ENCODE measurements at places on chromosomes 5 and 9. TPM values are rescaled to one million over a fixed set of nuclear protein-coding genes. Genes with fewer than 3 reads are reported as not detected.
A peak's percentile ranks its signal among the peaks of the same experiment; 100 is the strongest.

DNA sequence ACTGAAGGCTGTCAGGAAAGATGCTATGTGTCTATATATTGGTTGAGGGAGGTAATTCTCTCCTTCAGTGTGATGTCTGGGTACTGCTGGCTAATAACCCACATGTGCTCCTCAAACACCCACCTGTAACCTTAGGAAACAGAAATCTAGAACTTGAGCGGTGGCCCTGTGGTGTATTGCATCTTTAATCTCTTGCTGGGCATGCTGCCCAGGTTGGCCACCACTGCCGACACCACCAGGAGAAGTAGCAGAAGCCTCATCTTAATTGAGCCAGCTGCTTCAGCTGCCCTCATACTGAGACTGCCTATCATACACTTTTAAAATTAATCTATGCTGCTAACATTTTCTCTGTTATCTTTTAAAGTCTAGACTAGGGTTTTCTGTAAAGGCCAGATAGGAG lies 103.5 kb upstream of the C5orf63 start:
- no peak overlapping the region for H3K27ac ChIP-seq
- H3K4me1 ChIP-seq: no peaks in the 10 kb centered on the region
- H3K36me3 ChIP-seq: no peaks in the 10 kb centered on the region
- no peak for DNase-seq
- no peaks in the 10 kb centered on the region for H3K27me3 ChIP-seq

GRCh38 chr9:89810431-89810830 lies 205.6 kb downstream of the GADD45G start:
- H3K4me1 ChIP-seq: no peaks in the 10 kb centered on the region
- H3K36me3 ChIP-seq: no peaks in the 10 kb centered on the region
- no peak overlapping the region for H3K4me3 ChIP-seq
- no peak for DNase-seq
- no peaks in the 10 kb centered on the region for H3K27me3 ChIP-seq

- no peaks in the 10 kb centered on the region for H3K4me1 ChIP-seq
- DNase-seq: no peak
- peaks cover 11% of the 10 kb centered on the region for H3K36me3 ChIP-seq
- no peaks in the 10 kb centered on the region for H3K27me3 ChIP-seq
These were observed 119.6 kb downstream of the DROSHA start for GRCh38 chr5:31412324-31412723.

DNA sequence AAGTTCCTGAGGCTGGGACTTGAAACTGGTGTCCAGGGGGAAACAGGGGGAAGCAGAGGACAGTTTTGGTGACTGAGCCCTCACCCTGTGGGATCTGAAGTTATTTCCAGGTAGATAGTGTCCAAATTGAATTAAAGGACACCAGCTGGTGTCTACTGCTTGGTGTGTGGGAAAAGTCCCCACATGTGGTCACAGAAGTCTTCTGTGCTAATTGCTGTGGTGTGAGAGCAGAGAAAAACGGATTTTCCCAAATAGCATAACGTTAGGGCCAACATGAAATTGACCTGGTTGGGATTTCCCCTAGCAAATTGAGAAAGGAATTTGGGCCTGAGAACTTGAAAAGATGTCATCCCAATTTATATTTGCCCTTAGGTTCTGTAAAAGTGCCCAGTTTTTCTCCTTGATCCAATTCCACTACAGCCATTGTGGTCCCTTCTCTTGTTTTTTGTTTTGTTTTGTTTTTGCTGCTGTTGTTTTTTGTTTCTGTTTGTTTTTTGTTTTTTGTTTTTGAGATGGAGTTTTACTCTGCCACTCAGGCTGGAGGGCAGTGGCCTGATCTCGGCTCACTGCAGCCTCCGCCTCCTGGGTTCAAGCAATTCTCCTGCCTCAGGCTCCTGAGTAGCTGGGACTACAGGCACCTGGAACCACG lies 5.6 kb upstream of the STARD4 start:
- no peaks in the 10 kb centered on the region for H3K36me3 ChIP-seq
- H3K4me1 ChIP-seq: no peaks in the 10 kb centered on the region
- no peak overlapping the region for H3K27ac ChIP-seq
- no peak for DNase-seq
- no peaks in the 10 kb centered on the region for H3K27me3 ChIP-seq

GRCh38 chr9:137907776-137908175 lies 30.2 kb downstream of the CACNA1B start:
- no peak overlapping the region for H3K27ac ChIP-seq
- H3K4me1 ChIP-seq: no peaks in the 10 kb centered on the region
- no peaks in the 10 kb centered on the region for H3K36me3 ChIP-seq

- H3K4me3 ChIP-seq: no peak overlapping the region
- H3K27ac ChIP-seq: no peak overlapping the region
- DNase-seq: no peak
These were observed 15.7 kb downstream of the LVRN start for GRCh38 chr5:115977988-115978387.

DNA sequence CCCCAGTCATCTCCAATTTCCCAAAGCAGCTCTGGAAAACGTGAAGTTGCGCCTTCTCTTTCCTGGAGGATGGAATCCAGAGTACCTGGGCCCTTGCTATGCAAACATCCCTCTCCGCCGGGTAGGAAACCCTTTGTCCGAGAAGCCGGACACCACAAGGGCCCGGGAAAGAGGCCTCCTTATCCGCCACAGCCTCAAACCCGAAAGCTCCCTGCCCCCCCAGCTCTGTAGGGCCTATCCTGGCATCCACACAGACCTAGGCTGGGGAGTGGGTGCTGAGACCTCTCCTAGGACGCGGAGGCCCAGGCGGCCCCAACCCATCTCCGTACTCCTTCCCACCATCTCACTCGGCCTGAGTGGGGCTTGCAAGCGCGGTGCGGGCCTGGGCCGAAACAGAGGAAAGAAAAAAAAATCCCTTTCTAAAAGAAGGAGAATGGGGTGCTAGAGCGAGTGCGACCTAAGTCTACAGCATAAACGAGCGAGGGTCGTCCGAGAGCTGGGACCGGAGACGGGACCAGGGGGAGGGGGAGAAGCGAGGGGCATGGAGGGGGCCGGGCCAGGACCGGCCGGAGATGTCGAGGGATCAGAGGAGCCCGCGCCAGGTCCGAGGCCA lies 624 bp downstream of the FBXW11 start:
- H3K27me3 ChIP-seq: no peaks in the 10 kb centered on the region
- no peak for DNase-seq
- H3K27ac ChIP-seq: peak overlapping the region; percentile 92
- H3K36me3 ChIP-seq: no peaks in the 10 kb centered on the region

DNA sequence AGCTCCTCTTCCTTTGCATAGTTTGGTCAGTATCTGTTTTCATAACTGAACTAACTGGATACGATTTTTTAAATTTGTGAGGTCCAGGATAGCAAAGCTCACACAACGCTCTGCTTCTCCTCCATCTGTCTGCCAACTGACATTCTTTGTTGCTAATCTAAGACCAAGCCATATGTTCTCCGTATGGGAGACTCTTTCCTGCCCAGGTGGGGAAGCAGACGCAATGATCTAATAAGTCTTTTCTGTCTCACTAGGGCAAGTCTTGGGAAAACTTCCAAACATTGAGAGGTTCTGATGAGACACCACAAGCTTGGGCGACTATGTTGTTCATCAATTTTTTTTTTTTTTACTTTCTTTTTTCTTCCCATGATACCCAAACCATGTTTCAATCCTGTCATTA lies 558.5 kb downstream of the EFNA5 start:
- no peak overlapping the region for H3K27ac ChIP-seq
- no peak overlapping the region for H3K4me3 ChIP-seq
- no peaks in the 10 kb centered on the region for H3K36me3 ChIP-seq
- H3K27me3 ChIP-seq: no peaks in the 10 kb centered on the region

- peak; percentile 87 for DNase-seq
- no peaks in the 10 kb centered on the region for H3K4me1 ChIP-seq
- H3K36me3 ChIP-seq: no peaks in the 10 kb centered on the region
- H3K4me3 ChIP-seq: peak within 1 kb of the TSS; percentile 85
- H3K27ac ChIP-seq: peak within 1 kb of the TSS; percentile 27
These were observed at the start of gene GNG10 for GRCh38 chr9:111661150-111661801. Gene GNG10 (plus strand): TSS chr9:111661605. CDS start chr9:111661635, 30 bp downstream.

DNA sequence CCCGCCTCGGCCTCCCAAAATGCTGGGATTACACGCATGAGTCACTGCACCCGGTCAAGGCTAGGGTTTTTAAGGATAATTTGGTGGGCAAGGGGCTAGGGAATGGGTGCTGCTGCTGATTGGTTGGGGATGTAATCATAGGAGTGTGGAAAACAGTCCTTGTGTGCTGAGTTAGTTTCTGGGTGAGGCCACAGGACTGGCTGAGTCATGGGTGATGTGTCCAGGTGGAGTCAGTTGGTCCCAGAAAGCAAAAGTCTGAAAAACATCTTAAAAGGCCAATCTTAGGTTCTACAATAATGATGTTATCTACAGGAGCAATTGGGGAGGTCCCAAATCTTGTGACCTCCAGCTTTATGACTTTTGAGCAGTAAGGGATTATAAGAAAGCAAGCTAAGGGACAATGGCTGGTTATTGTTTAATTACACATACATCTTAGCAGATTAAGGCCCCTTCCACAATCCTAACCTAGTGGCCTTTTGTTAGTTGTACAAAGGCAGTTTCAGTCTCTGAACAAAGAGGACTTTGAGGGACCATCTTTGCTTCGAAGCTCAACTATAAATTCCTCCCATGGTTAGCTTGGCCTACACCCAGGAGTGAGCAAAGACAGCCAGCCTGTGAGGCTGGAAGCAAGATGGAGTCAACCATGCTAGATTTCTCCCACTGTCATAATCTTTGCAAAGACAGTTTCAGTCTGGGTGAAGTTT lies 5.5 kb upstream of the AOPEP start:
- no peak for DNase-seq
- no peaks in the 10 kb centered on the region for H3K36me3 ChIP-seq

- no peaks in the 10 kb centered on the region for H3K27me3 ChIP-seq
- H3K27ac ChIP-seq: no peak overlapping the region
- H3K4me3 ChIP-seq: no peak overlapping the region
- DNase-seq: no peak
- no peaks in the 10 kb centered on the region for H3K36me3 ChIP-seq
These were observed 315.5 kb downstream of the FER start for GRCh38 chr5:109063223-109063622.

DNA sequence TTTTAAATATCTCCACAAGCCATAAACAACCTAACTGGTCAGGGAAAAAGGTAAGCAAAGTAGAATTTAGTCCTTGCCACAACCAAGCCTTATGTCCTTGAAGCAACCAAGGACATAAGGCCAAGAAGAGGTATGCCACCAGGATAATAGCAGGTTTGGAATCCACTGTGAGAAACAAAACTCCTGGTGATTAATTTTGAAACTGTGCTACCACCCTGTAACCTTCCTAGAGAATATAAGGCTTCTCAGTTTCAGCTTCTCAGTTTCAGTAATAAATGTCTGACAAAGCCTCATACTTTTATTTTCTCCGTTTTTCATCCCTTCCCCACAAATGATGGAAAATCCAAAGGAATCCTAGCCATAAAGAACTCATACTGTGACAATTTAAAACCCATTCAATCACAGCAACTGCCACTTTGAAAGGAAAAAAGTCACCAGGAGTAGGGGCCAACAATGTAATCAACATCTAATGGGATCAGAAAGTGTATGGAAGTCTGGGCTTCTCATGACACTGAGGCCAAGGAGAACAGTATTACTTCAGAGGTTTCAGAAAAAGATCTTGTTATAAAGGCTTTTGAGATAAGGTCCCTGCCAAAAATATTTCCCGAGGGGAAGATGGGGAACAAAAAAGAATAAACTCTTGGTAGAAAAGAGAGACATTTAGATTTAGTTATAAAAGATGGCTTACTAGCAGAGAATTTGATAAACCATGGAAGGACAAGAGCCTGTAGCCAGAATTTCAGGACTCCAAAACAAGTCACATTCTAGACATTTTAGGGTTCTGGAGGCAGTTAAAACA lies 189.2 kb downstream of the TSSK1B start:
- H3K36me3 ChIP-seq: no peaks in the 10 kb centered on the region
- H3K4me1 ChIP-seq: no peaks in the 10 kb centered on the region
- no peak overlapping the region for H3K27ac ChIP-seq

Gene CFAP157
- total RNA-seq: 0.60 TPM

Gene ZNF879
- 5.7 TPM for total RNA-seq

Gene EPB41L4B
- 0.63 TPM for total RNA-seq

Gene GNPDA1
- 18.7 TPM for total RNA-seq

Gene PTGDS
- 128 TPM for total RNA-seq

Gene GRXCR2
- not detected for total RNA-seq

Gene NMRK1
- total RNA-seq: 33.1 TPM

Measured in aorta (tissue), 5 donors.